ENCODE measurements at places on chromosomes 5 and 9.

DNA sequence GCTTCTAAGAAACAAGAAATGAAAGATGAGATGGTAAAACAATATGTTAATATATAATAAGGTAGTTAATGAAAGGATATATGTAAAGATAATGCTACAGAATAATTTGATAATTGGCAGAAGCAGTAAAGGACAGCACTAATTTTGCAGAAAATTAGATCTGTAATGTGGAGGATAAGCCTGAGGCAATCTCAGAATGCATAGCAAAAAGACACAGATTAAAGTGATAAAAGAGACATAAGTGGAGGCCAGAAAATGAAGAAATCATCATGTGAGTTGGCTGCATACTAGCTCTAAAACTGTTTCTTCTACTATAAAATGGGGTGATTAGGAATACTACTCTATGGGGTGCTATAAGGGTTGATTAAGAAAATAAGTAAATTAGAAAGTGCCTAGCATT lies 225.9 kb downstream of the SEC61B start:
- DNase-seq, result no peak

DNA sequence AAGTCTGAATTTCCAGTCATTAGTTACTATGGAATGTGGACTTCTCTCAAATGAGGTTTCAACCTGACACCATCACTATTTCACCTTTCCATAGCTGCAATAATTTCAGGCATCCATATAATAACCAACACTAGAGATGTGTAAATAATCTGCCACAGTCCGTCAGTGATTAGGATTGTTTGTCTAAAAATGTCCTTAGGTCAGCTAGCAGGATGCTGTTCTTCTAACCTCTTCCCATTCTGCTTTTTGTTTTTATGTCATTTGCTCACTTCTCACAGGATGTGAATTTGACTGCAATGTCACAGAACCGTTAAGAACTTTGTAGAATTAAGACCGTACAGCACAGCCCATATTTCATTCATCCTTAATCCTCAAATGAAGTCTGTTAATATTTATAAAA lies 166.4 kb upstream of the RASA1 start:
- no peak for DNase-seq

GRCh38 chr9:78073722-78074121 lies 42.1 kb upstream of the GNAQ start:
- no peak for DNase-seq

- peak; percentile 34 for DNase-seq
These were observed 5.8 kb upstream of the IFNA1 start for GRCh38 chr9:21434202-21435014.

DNA sequence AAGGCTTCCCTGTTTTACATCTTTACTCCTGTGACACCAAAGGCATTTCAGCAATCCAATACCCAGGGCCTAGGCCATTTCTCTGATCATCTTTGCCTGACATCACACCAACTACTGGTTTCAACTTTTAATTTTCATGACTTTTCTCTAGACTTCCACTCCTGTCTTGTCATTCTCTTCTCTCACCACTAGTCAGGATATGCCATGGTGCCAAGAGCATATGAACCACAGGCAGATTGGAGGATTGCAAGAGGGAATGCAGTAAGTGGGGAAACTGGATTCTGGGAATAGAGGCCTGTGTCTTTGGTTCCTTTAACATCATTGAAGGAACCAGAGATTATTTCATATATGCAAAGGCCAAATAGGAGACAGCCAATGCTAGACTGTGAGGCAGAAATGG lies 69.3 kb downstream of the ANKRD31 start:
- no peak for DNase-seq
